ENCODE measurements at places on chromosomes 1 and 21. TPM values are rescaled to one million over a fixed set of nuclear protein-coding genes. Genes with fewer than 3 reads are reported as not detected.

- H3K27me3 ChIP-seq, result peaks cover 11% of the 10 kb centered on the region
- H3K36me3 ChIP-seq, result peaks cover 5% of the 10 kb centered on the region
- no peak overlapping the region for H3K27ac ChIP-seq
- no peak for DNase-seq
Measured at GRCh38 chr1:17297991-17298390, 10.0 kb upstream of the PADI4 start.

DNA sequence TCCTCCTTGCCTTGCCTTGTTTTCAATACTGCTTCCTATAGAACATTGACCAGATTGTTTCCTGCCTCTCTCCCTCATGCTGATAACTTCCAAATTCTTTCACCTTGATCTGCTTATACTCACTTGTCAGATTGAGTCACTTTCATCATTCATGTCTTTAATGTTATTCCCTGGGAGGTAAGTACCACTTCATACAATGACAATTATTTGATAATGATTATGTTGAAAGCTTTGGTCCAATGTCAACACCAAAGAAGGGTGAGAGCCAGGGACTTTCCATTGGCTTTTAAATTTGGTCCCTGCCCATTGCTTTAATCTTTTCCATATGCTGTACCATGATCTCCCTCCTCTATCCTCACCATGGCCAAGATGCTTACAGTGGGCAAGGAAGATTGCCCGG lies 137.4 kb downstream of the SYT2 start:
- no peak for DNase-seq
- H3K27ac ChIP-seq, result no peak overlapping the region
- H3K4me3 ChIP-seq, result no peak overlapping the region
- H3K27me3 ChIP-seq, result no peaks in the 10 kb centered on the region

GRCh38 chr21:36419996-36420395 lies 34.8 kb downstream of the CHAF1B start:
- H3K4me3 ChIP-seq, result no peak overlapping the region
- peak; percentile 47 for DNase-seq
- peaks cover 7% of the 10 kb centered on the region for H3K36me3 ChIP-seq
- no peaks in the 10 kb centered on the region for H3K4me1 ChIP-seq

GRCh38 chr1:186887203-186887602 lies 58.5 kb downstream of the PLA2G4A start:
- DNase-seq, result no peak
- H3K4me3 ChIP-seq, result no peak overlapping the region
- peaks cover 36% of the 10 kb centered on the region for H3K4me1 ChIP-seq
- H3K27me3 ChIP-seq, result no peaks in the 10 kb centered on the region
- peak overlapping the region; percentile 37 for H3K27ac ChIP-seq
- H3K36me3 ChIP-seq, result peaks cover 20% of the 10 kb centered on the region

Gene PUM1
- 250 TPM for total RNA-seq

DNA sequence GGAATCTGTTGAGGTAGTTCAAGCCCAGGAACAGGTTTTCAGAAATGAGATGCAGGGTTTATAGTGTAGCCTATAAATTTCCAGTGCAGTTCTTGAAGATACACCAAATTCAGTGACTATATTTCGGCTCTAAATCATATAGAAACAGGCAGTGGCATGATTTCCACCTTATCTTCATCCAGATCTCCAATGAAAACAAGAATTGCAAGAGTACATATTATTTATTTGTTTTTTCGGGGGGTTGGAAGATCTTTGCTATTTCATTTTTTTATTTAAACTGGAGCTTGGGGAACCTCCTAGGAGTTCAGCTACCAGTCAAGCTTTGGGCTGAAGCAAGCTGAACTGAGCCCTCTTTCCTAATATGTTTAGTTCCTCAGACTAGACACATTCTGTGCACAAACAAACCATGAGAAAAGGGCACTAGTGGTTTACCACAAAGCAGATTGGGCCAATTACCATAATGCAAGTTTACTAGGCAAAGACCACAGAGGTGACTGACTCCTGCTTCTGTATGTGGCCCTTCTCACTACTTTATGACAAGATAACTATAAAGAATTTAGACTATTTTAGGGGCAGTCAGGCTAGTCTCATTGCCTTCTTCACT lies 68.5 kb downstream of the RGS2 start:
- H3K27me3 ChIP-seq, result no peaks in the 10 kb centered on the region
- peaks cover 40% of the 10 kb centered on the region for H3K4me1 ChIP-seq
- H3K4me3 ChIP-seq, result no peak overlapping the region

GRCh38 chr1:36803868-36804570 lies 230.3 kb downstream of the GRIK3 start:
- no peak overlapping the region for H3K27ac ChIP-seq
- peaks cover 40% of the 10 kb centered on the region for H3K27me3 ChIP-seq

Gene KPNA6
- total RNA-seq, result 68.7 TPM

GRCh38 chr1:55456971-55457370 lies 241.8 kb upstream of the USP24 start:
- H3K27me3 ChIP-seq, result no peaks in the 10 kb centered on the region
- no peaks in the 10 kb centered on the region for H3K4me1 ChIP-seq
- DNase-seq, result no peak
- no peak overlapping the region for H3K27ac ChIP-seq

GRCh38 chr1:115277276-115277675 lies 60.8 kb downstream of the NGF start:
- H3K27ac ChIP-seq, result no peak overlapping the region
- peaks cover 12% of the 10 kb centered on the region for H3K36me3 ChIP-seq
- no peak for DNase-seq
- H3K4me1 ChIP-seq, result peaks cover 30% of the 10 kb centered on the region
- H3K4me3 ChIP-seq, result no peak overlapping the region

DNA sequence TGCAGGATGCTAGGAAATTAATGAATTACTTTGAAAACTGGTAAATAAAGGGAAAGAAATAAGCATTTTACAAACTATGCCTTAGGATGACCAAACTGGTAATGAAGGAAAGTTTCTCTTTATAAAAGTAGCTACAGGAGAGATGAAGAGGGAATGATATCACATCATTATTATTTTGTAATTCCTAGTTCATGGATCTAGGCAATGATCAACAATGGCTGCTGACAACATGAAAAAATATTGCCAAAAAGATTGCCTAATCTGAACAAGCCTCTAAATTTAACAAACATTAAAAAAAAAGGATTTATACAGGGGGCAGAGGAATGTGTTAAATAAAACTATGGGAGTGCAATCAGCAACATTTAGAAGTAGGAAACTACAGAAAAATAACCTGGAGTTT lies 38.9 kb downstream of the NOS1AP start:
- H3K27me3 ChIP-seq, result no peaks in the 10 kb centered on the region
- H3K4me3 ChIP-seq, result no peak overlapping the region
- no peak for DNase-seq
- H3K4me1 ChIP-seq, result no peaks in the 10 kb centered on the region
- no peak overlapping the region for H3K27ac ChIP-seq

Gene ASAP3
- total RNA-seq, result 95.8 TPM

Gene USP21
- total RNA-seq, result 47.4 TPM

- H3K4me1 ChIP-seq, result peaks cover 15% of the 10 kb centered on the region
- no peak for DNase-seq
- H3K36me3 ChIP-seq, result peaks cover 1% of the 10 kb centered on the region
- peaks cover 35% of the 10 kb centered on the region for H3K27me3 ChIP-seq
Measured at GRCh38 chr1:11654137-11654938, at the start of the genes FBXO2 and FBXO44. Gene FBXO2 (minus strand): TSS chr1:11654429. CDS start chr1:11654340, 89 bp downstream. Gene FBXO44 (plus strand): TSS chr1:11654877. CDS start chr1:11655836, 959 bp downstream.

Gene TMEM269
- total RNA-seq, result 0.98 TPM

DNA sequence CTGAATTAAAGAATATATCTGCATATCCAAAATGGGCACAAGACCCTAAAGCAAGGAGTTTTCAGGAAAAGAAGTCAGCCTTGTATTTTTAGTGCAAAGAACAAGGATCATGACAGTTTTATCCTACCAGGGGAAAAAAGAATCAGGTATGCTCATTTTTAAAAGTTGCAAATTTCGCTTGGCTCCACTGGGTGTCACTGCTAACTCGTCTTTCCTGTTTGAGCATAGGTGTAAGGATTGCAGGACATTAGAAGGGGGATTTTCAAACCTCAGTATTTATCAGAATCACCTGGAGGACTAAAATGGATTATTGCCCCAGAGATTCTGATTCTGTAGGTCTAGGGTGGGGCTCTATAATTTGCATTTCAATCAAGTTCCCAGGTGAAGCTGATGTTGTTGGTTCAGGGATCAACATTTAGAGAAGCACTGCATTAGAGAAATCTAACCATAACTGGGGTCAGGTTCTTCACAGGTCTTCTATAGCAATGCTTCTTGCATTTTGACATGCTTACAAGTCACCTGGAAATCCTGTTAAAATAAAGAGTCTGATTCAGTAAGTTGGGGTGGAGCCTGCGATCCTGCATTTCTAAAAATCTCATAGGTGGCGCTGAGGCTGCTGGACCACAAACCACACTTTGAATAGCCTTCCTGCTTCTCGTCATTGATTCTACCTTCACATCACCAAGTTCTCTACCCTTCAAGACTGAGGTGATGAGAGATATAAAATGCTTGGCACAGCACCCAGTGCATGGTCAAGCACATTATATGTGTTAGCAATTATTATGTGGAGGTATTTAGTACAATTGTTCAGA lies 39.6 kb downstream of the NUF2 start:
- no peaks in the 10 kb centered on the region for H3K36me3 ChIP-seq
- peaks cover 9% of the 10 kb centered on the region for H3K4me1 ChIP-seq
- DNase-seq, result no peak
- H3K27ac ChIP-seq, result no peak overlapping the region
- H3K4me3 ChIP-seq, result no peak overlapping the region

DNA sequence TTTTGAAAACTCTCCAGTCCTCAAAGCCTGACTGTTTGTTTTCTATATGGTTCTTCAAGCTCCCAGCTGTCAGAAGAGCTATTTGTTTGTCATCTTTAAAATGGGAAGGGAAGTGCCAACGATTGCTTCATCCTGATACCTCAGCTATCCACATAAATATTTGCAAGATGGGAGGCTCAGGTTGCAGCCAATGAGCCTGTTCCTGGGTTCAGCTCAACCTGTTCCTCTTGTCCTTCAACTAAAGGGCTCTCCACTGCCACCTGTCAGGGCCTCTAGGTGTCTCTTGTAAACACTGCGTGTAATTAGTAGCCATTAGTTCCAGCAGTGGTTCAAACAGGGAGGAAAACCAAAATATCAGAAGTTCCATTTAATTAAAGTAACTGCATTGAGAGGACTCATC lies 445.1 kb downstream of the AJAP1 start:
- no peaks in the 10 kb centered on the region for H3K27me3 ChIP-seq
- H3K4me1 ChIP-seq, result no peaks in the 10 kb centered on the region
- H3K36me3 ChIP-seq, result no peaks in the 10 kb centered on the region
- DNase-seq, result no peak
- no peak overlapping the region for H3K27ac ChIP-seq

Gene CR1
- 0.09 TPM for total RNA-seq

Gene HORMAD1
- total RNA-seq, result not detected

DNA sequence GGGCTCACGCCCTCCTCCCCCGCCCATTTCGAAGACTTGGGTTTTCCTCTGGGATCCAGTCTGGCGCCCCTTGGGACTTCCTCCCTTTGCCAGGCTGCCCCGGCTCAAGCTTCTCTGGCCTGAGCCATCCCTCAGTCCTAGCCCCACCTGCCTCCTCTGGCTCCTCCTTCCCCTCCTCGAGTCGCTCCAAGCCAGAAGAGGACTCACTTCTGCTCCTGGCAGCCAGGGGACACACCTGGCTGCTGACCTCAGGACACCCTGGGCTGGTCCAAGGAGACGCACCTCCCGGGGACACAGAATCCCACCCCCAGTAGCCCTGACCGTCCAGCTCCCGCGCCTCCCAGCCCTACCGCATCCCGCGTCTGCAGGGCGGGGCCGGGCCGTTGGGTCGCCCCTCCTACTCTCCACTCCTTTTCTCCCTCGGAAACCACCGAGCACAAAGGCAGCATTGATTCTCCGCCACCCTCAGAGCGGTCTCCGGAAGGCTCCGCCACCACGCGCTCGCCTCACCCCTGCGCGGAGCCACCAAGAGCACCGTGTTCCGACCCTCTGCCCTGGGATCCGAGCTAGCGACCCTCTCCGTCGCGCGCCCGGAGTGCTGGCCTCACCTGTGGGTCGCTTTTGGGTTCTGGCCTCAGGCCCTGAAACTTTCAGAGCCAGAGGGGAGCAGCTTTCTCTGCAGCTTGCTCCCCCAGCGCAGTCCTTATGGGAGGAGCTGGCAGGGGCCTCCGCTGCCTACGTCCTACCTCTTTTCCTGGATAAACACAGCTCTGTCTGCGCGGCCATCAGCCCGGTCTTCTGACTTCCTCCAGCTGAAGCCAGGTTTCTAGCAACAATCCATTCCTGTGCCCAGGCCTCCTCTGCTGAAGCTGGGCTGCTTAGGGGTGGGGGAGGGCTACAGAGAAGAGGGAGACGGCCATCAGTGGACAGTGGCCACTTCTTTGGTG lies at the start of gene C2CD4D:
Gene C2CD4D, minus strand, starts transcription at position 364 of the 947 bp plus-strand sequence. CDS start 831 bp downstream, outside the sequence.
- H3K4me1 ChIP-seq, result peaks cover 32% of the 10 kb centered on the region
- peak within 1 kb of the TSS; percentile 88 for H3K27ac ChIP-seq
- H3K4me3 ChIP-seq, result peak within 1 kb of the TSS; percentile 74
- peak; percentile 63 for DNase-seq

DNA sequence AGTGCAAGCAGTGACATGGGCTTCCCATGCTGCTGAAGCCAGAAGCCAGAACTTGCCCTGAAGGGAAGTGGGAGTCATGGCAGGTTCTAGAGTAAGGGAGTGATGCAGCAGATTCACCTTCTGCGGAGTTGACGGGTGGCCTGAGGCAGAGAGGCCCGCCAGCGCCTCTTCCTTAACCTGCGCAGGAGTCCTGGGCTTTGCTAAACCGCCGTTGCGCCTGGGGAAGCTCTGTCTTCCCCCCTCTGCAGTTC lies 67.3 kb downstream of the OBSCN start:
- peaks cover 6% of the 10 kb centered on the region for H3K36me3 ChIP-seq
- no peak for DNase-seq
- no peaks in the 10 kb centered on the region for H3K27me3 ChIP-seq

DNA sequence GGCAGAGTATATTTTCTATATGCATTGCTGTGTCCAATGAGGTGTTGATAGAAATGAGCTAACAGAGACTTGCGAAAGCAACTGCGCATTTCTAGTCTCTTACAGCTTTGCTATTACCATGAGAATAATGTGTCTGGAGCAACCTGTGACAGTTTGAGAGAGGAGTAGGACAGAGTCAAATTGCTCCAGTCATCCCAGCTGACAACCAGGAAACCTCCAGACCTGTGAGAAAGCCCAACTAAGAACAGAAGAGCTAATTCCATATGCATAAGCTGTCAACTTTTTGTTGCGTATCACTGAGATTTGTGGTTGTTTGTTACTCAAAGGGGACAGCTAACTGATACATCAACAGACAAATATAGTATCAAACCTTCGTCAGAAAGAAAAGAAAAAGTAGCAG lies 354.1 kb upstream of the LRRC7 start:
- no peaks in the 10 kb centered on the region for H3K36me3 ChIP-seq
- no peak overlapping the region for H3K4me3 ChIP-seq
- no peaks in the 10 kb centered on the region for H3K4me1 ChIP-seq
- no peak for DNase-seq

Gene SPRR5
- total RNA-seq, result not detected

Gene SPRR2A
- total RNA-seq, result not detected

Gene PBX1
- total RNA-seq, result 719 TPM

- H3K4me1 ChIP-seq, result peaks cover 5% of the 10 kb centered on the region
- no peak for DNase-seq
- H3K4me3 ChIP-seq, result no peak overlapping the region
- no peaks in the 10 kb centered on the region for H3K36me3 ChIP-seq
- H3K27me3 ChIP-seq, result peaks cover 5% of the 10 kb centered on the region
Measured at GRCh38 chr21:45724345-45724961, 80.9 kb downstream of the PCBP3 start.

Gene SHISAL2A
- 1.4 TPM for total RNA-seq

Gene MAP3K21
- 6.4 TPM for total RNA-seq

Gene MIXL1
- 3.4 TPM for total RNA-seq

Gene ILDR2
- total RNA-seq, result 1.1 TPM

- no peak overlapping the region for H3K4me3 ChIP-seq
- no peaks in the 10 kb centered on the region for H3K27me3 ChIP-seq
- no peak for DNase-seq
- H3K4me1 ChIP-seq, result peaks cover 56% of the 10 kb centered on the region
- H3K36me3 ChIP-seq, result peaks cover 10% of the 10 kb centered on the region
Measured at GRCh38 chr1:236468625-236469024, 55.2 kb upstream of the LGALS8 start.
